Smooth muscle cell of the brain vasculature (primary cell): ENCODE measurements at places on chromosomes 4 and X.

- DNase-seq: no peak
Observed at GRCh38 chrX:151031391-151031975, 48.3 kb downstream of the HMGB3 start.

- peak; percentile 62 for DNase-seq
Observed at GRCh38 chrX:40169193-40170101, 71.7 kb upstream of the BCOR start.

DNA sequence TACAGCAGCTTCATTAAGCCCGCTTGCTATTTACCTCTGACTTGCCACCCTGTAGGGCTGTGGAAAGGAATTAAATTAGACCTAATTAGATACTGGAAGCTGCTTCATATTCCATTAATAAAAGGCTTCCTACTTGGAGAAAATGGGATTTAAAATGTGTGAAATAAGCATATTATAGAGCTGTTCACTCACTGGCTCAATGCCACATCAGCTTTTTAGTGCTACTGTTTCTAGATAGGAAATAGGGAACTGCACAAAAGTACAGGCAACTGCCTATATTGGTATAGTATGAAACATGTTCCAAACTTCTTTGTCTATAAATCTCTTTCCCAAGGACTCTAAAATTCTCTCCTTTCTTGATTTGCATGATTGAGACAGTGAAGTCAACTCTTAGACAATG is 407.9 kb upstream of the AADAT start:
- no peak for DNase-seq

- no peak for DNase-seq
Observed at GRCh38 chrX:47169273-47169672, 24.3 kb downstream of the RBM10 start.

DNA sequence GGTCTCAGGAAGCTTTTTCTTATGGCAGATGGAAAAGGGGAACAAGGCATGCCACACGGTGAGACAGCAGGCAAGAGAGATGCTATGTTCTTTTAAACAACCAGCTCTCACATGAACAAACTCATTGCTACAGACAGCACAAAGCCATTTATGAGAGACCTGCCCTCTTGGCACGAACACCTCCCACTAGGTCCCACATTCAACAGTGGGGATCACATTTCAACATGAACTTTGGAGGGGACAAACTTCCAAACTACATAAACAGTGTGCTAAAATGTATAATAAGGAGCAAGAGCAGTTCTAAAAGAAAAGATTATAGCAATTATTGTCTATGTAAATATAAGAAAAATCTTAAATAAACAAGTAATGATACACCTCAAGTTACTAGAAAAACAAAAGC is 391.8 kb upstream of the CPXCR1 start:
- DNase-seq: no peak

DNA sequence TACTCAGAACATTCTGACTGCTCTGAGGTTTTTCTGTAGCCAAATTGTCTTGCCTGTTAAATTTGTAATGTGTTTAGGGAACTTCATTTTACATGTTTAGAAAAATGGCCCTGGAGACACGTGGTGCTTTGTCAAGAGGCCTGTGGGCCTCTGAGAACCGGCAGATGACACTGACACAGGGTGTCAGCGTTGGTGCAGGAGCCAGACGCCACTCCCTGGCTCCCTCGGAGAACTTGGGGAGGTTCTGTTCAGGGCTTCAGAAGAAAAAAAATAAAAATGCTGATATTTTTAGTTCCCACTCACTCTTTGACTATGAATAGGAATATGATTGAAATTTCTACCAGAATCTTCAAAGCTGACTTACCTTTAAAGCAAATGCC is 190.9 kb upstream of the GATB start:
- no peak for DNase-seq

DNA sequence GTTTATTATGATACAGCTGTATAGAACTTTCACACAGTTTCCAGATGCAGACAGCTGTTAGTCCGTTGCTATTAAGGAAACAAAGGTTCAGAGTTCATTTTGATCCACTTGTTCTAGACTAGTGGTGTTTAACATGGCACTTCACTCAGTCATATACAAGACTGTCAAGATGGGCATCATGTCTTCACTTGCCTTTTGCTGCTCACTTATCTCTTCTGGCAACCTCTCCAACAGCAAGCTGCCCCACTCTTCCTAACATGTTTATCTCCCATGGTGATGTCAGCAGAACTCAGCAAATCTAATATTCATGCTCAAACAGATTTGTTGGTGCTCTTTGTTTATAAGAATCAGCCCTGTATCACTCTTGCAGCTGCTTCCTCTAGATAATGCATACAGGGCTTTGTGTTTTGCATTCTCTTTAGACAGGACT is 236.2 kb upstream of the HAND2 start:
- no peak for DNase-seq

- no peak for DNase-seq
Observed at GRCh38 chr4:94653095-94653649, 104.6 kb upstream of the BMPR1B start.

- no peak for DNase-seq
Observed at GRCh38 chrX:110026099-110026844, 23.4 kb downstream of the TMEM164 start.
